ENCODE measurements at places on chromosomes 5 and 9.

GRCh38 chr5:72379936-72380335 lies 59.8 kb downstream of the PTCD2 start:
- DNase-seq, result peak; percentile 80

DNA sequence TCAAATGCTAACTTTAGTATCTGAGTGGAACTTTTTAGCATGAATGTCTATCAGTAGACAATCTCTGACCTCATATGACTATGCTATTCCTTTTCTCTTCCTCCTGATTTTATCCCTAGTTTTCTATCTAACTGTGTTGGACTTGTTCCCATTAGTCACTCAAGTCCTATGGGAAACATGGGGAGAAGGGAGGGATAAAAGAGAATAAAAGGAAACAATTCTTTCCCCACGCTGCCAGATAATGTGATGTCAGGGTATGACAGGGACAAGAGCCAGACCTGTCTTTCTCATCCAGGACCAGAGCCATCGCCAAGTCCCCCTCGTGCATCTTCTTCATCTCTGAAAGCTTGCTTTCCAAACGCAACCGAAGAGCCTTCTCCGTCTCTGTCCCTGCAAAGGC lies 43.9 kb downstream of the CDK5RAP2 start:
- no peak for DNase-seq

DNA sequence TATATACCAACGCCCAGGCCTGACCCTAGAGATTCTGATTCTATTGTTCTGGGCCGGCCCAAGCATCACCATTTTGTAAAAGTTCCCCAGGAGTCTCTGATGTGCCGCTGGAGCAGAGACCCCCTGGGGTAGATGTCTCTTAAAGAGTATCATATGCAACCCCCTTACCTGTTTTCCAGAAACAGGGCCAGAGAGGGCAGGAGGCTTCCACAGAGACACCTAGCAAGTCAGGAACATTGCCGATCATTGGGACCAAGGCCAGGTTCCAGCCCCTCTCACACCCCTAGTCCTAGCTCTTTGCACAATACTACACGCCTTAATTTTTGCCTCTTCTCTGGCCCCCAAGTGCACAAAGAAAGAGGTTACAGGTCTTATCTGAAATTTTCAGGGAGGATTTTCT lies 63.8 kb downstream of the TMOD1 start:
- no peak for DNase-seq

- DNase-seq, result no peak
These were observed 335.0 kb downstream of the ARRDC3 start for GRCh38 chr5:91048073-91048472.

DNA sequence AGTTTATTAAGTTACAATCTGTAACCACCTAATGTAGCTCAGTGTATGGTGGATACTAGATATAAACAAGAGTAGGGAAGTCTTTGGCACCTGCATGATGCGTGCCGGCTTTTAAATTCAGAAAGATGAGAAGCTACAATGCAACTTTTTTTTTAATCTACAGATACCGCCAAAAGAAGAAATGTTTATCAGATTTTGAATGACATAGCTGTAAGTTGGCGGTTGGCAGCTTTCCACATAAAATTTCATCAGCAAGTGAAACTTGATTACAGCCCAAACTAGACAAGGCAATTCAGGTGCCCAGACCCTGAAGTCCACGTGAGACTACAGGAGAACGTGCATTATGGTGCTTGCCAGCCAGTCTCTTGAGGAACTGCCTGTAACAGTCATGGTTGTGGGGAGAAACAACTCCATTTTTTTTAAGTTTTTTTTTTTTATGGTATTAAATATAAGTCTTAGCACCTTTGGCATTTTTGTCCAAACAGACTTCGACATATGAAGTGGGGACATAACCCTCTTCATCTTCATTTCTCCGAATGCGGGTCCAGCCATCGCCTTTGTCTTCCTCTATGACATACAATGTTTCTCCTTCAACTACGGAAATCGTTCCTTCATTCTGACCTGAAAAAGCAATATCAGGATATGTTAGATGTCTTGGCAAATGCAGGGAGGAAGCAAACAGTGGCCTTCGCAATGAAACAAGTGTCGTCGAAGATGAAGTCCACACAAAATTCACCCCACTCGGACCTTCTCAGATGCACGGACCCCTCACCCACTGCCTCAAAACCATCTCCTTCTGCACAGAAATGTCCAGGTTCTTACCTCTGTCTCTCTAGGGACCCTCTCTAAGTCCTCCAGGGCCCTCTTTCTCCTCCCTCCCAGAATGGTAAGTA lies 60.4 kb downstream of the USP20 start:
- no peak for DNase-seq

DNA sequence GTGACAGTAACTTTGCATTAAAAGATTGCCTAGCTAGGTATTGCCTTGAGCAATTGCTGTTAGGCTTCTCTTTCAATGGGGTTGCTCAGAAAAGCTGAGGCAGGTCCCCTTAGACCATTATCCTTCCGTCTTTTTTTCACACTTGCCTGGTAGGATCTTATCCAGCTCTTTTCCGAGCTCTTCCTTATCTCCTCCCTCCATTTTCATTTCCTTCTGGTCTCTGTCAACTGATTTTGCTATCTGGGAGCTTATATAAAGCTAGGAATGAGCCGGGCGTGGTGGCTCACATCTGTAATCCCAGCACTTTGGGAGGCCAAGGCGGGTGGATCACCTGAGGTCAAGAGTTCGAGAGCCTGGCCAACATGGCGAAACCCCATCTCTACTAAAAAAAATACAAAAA lies 6.6 kb upstream of the HMGCR start:
- no peak for DNase-seq

GRCh38 chr5:171673328-171673727 lies 112.3 kb upstream of the SMIM23 start:
- DNase-seq, result no peak

DNA sequence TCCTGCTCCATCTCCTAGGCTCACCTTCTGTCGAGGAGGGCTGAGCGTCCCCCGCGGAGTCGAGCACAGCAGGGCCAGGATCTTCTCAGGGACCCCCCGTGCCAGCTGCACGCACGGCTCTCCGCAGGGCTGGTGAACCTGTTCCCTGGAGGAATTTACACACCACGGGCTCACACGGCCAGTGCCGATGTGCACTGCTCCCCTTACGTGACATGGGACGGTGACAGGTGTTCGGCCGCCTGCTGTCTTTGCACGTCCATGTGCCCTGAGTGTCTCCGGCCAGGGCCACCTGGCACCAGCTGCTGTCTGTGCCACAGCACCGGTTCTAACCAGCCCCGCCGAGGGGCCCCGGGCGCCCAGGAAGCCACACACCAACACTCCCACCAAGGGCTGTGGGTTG lies 8.7 kb upstream of the AGPAT2 start:
- no peak for DNase-seq

GRCh38 chr9:133158695-133159094 lies 5.0 kb downstream of the GBGT1 start:
- no peak for DNase-seq

DNA sequence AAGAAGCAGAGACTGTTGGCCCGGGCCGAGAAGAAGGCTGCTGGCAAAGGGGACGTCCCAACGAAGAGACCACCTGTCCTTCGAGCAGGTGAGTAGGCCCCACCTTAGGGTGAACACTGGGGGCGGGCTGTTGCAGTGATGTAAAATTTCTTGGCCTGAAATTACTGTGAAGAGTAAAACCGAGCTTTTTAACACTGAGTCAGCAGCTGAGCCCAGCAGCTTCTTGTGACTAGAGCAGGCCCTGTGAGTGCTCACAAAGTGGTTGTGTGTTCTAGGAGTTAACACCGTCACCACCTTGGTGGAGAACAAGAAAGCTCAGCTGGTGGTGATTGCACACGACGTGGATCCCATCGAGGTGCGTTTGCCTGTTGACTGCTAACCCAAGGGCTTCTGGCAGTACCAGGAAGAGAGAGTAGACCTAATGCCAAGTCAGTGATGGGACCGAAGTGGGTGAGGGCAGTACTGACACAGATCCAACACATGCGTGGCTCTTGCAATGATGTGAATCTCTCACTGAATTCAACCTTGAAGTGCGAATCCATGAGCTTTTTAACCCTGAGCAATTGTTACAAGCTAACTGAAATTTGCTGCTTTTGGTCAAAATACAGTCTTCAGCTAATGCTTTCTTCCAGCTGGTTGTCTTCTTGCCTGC lies 2.1 kb downstream of the RPL7A start:
- no peak for DNase-seq

- DNase-seq, result no peak
These were observed 116.8 kb downstream of the RGS3 start for GRCh38 chr9:113580041-113580953.

DNA sequence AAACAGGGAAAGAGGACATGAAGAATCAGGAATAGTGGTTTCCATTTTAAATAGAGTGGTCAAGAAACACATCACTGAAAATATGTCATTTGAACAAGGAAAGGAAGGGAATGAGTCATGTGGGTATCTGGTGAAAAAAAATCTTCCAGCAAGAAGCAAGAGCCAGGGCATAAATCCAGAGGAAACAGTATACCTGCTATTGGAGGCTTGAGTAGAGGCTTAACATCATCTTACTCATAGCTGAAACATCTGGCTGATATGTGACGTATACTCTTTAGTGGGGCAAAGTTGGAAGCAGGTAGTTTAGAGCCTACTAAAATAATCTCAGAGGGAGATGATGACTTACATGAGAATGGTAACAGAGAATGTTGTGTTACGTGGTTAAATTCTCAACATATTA lies 517.2 kb downstream of the CAAP1 start:
- peak; percentile 38 for DNase-seq

GRCh38 chr9:93575796-93576257 lies 557 bp upstream of the PHF2 start:
- DNase-seq, result peak; percentile 15

GRCh38 chr5:159155960-159156359 lies 53.4 kb downstream of the RNF145 start:
- DNase-seq, result no peak

GRCh38 chr9:75499812-75500211 lies 390.7 kb upstream of the PCSK5 start:
- no peak for DNase-seq

GRCh38 chr9:126125577-126125976 lies 201.1 kb upstream of the MVB12B start:
- no peak for DNase-seq

- no peak for DNase-seq
These were observed 33.9 kb downstream of the GOLGA1 start for GRCh38 chr9:124906966-124907365.

- no peak for DNase-seq
These were observed 55.2 kb downstream of the NEURL1B start for GRCh38 chr5:172696171-172696849.

DNA sequence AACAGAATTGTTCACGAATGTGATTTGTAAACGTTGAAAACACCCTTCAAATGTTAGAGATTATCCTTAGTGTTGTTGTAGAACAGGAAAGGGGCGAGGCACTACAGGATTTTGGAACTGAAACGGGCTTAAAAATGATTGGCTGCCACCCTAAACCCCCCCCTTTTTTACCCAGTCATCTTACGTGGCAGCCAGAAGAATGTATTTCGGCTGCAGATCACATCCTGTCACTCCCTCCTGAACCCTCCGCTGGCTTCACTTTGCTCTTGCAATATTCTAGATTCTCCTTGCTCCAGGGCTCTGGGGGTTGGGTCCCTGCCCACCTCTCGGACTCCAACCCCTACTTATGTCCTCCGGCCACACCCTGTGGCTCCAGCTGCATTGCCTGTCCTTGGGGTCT lies 13.9 kb upstream of the UNC5A start:
- DNase-seq, result no peak

GRCh38 chr9:94164806-94165549 lies 80.7 kb downstream of the PTPDC1 start:
- DNase-seq, result no peak

- DNase-seq, result no peak
These were observed 180.2 kb downstream of the YTHDC2 start for GRCh38 chr5:113693701-113694100.

DNA sequence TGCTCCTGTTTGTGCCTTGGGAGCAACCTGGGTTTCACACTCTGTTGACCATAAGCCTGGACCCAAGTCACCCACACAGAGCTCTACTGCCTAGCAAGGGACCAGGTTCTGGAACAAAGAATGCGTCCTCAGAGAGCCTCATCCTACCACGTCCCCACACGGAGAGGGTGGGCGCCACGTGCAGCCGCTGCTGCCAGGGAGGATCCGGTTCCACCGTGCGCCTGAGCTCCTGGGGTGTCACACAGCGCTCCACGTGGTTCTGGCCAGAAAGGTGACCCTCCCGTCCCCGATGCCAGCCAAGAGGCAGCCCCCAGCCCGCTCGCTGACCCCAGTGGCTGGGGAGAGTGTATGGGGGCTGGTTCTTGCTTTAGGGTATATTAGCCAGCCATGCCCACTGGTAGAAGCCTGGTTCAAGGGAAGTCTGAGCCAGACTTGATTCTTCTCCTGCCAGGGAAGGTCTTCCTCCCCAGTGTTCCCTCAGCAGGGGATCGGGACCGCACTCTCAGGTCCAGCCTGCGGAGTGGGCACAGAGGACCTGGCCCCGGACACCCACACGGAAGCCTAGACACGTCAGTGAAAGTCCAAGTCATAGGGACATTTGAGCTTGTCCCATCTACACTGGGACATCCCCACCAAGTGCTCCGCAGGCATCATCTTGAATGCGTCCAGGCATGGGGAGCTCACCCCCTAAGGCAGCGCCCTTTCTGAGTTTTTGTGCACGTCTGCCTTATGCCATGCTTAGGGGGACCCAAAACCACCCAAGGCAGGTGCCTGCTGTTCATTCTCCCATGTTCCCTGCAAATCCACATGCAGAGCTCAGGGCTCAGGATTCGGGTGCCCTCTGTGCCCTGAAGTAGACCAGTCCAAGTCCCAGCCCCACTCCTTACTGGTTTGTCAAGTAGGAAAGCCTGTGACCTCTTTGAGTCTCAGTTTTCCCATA lies 2.4 kb downstream of the FCN1 start:
- no peak for DNase-seq

DNA sequence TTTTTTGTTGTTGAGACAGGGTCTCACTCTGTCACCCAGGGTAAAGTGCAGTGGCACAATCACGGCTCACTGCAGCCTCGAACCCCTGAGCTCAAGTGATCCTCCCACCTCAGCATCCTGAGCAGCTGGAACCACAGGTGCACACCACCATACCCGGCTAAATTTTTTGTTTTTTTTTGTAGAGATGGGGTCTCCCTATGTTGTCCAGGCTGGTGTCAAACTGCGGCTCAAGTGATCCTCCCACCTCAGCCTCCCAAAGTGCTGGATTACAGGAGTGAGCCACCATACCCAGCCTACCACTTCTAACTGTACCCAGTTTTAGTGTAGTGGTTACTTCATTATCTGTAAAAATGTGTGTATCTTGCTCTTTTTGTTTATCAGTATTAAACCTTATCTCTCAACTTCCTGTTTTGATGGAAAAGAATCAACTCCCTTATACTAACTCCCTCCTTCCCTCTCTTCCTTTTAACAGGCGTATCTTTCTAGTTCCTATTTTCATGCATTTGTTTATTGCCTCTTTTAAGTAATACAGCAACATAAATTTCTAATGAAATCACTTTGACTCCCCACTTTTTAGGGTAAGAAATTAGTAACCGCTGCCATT lies 33.1 kb downstream of the GRAMD2B start:
- no peak for DNase-seq
